Stromal cell of bone marrow (primary cell): ENCODE measurements at places on chromosomes 4 and X.

DNA sequence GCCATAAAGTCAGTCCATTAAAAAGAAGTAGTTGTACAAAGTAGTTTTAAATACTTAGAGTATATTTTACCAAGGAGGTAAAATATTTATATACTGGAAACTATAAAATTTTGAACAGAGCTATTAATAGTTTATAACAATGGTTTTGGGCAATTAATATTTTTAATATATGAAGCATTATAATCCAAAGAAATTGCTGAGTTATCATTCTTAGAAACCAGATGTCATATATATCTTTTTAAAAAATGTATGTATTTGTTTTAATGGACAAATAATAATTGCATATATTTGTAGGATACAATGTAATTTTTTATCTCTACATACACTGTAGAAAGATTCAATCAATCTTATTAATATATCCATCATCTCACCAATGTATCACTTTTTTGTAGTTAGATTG, 207.8 kb downstream of the CXXC4 start:
- no peak for DNase-seq

- no peak for DNase-seq
Observed at GRCh38 chrX:150768132-150768485, 74.9 kb downstream of the MTMR1 start.

- peak; percentile 2 for DNase-seq
Observed at GRCh38 chrX:56281789-56282188, 49.6 kb downstream of the KLF8 start.

DNA sequence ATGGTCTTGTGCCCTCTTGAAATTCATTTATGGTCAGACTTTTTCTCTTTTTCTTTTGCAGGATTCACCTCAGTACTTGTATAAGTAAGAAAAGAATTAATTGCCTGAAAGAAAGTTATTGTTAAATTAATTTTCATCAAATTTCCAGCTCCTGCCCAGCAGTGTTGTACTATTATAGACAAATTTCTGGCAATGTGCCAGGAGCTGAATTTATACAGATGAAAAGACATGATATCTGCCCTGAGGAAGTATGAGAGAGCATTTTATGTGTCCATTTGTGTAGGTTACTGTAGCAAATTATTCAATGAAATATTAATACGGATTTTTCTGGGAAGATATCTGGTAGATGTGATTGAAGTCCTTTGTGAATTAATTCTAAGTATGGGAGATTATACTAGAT, 2371.5 kb upstream of the TENM3 start:
- no peak for DNase-seq

GRCh38 chr4:27117453-27117852, 256.8 kb downstream of the STIM2 start:
- DNase-seq = no peak

- DNase-seq = no peak
Observed at GRCh38 chr4:113579360-113579759, 182.2 kb downstream of the CAMK2D start.

GRCh38 chr4:75069493-75070074, 136.7 kb downstream of the PARM1 start:
- DNase-seq = no peak

- DNase-seq = no peak
Observed at GRCh38 chr4:123659730-123660129, 263.1 kb downstream of the SPRY1 start.

DNA sequence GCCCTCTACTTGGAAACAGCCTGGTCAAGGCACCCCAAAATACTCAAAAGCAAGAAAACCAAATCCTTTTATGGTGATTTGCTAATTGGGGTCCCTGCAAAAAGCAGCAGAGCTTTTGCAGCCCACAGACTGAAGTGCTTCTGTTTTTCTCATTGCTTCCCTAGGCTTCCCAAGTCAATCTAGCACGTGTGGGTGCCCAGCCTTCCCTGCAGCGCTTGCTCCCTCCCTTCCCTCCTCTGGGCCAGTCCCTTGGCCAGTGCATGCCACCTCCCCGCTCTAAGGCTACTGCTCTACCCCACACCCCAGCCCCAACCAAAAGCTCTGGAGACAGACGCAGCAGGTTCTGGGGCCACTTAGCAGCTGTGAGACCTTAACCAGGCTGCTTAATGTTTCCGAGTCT, 53.6 kb downstream of the ANAPC4 start:
- no peak for DNase-seq

DNA sequence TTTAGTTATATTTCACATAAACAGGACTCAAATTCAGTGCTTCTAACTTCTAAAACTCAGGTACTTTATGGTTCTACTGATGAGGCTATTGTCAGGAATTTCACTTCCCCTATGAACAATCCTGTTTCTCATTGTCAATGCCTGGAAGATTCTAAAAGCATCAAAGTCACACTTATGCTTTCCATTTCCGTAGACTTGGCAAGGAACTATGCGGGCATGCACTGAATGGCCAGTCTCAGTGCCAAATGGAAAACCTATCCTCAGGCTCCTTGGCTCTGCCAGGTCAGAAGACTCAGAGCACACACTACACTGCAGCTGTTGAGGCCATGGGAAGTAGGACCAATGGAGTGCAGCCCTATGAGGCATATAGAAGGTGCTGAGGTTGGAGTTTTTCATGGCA, 97.0 kb upstream of the PTPN13 start:
- no peak for DNase-seq

DNA sequence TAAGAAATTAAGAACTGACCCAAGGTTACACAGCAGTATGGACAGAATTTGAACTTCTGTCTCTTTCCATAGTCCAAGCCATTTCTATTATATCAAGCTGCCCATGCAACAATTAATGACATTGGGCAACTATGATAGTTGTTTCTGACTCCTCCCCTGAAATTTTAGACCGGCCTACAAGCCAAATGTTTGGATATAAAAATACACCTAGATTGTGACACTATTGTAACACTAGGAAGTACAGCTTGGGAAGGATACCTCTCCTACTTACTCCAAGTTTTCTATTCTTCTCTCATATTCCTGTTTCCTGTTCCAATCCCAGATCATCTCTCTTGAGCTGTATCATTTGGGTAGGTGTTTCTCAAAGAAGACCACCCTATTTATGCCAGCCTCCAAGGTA, 43.5 kb downstream of the RCHY1 start:
- DNase-seq = no peak

GRCh38 chr4:107825072-107825824, 516 bp downstream of the SGMS2 start:
- no peak for DNase-seq

- no peak for DNase-seq
Observed at GRCh38 chrX:31423609-31424189, 351.9 kb upstream of the FTHL17 start.

DNA sequence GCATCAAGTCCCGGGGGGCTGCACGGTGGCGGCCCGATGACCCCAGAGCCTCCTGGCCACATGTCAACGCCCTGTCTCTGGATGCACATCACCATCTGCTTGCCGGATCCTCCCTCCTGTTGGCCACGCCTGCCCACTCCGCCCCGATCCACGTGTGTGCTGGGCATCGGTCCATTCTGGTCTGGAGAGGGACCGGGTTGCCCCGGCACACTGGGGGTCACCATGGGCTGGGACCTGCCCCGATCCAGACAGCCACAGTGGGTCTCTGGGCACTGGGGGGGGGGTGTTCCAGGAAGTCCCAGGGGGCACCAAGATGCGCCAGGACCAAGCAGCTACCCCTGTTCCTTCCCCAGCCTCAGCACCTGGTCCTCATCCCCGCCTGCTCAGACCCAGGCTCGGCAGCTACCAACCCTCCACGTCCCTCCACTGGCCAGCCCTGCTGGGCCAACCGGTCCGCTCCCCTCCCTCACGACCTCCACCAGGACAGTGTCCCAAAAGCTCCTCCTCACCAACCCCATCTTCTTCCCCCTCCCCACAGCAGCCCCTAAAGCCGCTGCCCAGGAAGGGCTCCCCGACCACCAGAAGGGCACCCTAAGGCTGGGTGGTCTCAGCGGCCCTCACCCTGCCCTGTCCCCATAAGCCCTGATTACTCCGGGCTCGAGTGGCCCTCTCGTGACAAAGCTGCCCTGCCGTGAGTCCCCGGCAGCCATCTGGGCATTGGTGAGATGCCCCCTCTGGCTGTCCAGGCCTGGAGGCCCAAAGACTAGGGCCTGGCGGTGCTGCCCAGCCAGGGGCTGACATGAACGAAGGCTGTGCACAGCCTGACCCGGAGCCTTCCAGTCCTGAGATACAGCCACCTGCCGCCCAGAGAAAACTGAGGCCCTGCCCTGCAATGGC, 4.6 kb downstream of the CTBP1 start:
- no peak for DNase-seq

DNA sequence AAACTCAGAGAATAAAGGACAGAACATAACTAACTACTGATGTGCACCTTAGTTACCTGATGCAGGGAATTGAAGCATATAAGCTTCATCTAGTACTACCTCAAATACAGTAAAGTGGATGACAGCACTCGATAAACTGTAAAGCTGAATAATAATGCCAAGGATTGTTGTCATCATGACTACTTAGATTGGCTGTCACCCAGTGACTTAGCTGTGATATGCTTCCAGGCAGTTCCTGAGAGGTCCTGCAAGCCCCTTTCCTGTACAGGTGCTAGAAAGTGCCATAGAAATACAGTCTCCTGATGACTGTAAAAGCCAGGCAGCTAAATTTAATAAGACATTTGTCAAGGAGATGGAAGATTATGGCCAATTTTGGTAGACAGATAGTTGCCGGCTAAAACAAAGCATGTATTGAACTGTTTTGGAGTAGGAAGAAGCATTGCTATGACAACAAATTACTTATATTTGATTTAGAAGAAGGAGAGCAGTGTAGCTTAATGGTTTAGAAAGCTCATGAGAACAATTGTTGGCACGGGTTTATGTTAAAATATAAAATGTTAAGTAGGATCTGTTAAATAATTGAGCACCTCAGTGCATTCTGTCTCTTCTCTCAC, 29.7 kb downstream of the TMEM164 start:
- DNase-seq = no peak

DNA sequence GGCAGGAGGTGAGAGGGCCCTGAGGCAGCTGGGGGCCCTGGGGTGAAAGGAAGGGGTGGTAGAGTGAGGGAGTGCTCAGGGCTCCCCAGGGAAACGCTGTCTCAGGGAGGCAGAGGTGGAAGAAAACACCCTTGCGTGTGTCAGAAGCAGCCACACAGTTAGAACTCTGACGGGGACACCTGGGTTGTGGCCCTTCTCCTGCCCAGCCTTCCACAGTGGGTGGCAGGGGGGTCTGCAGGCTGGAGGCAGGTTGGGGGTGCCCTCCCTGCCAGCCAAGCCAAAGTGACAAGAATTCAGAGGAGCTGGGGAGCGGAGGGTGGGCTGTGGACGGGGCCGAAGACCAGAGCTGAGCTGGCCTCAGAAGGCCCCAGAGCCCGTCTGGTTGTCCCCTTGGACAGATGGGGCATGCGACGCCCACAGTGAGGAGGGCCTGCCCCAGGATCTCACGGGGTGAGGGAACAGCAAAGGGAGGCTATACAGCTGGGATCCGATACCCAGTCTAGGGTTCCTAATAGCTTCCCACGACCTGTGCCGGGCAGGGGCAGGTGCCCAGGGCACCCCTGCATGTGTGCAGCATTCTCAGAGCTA, 105.2 kb upstream of the ADRA2C start:
- DNase-seq = no peak

DNA sequence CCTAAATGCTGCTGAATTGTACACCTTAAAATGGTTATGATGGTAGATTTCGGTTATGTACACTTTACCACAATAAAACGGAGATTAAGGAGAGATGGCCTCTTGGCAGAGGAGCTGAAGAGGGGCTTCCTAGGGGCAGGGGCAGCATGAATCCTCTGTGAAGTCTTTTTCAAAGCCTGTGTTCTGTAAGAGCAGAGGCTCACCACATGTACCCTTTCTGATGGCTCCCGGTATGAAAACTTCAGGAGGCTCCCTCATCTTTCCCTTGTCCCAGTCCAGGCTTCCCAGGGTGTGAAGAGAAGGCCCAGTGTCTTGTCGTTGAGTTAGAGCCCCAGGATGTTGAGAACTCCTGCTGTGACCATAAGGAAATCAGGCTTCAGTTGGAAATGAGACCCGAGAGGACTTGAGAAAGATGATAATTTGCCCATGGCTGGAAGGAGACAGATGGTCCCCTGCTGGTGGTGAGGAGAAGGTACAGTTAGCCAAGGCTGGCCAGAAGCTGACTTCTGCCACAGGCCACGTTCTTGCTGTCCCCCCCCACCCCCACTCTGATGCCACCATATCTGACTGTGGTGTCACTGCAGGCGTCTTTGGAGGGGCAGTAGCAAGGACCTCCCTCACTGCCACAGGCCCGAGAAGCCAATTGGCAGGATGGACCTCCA, 31.8 kb upstream of the MTM1 start:
- DNase-seq = no peak

- DNase-seq = no peak
Observed at GRCh38 chr4:45317739-45318138, 591.4 kb upstream of the GNPDA2 start.

DNA sequence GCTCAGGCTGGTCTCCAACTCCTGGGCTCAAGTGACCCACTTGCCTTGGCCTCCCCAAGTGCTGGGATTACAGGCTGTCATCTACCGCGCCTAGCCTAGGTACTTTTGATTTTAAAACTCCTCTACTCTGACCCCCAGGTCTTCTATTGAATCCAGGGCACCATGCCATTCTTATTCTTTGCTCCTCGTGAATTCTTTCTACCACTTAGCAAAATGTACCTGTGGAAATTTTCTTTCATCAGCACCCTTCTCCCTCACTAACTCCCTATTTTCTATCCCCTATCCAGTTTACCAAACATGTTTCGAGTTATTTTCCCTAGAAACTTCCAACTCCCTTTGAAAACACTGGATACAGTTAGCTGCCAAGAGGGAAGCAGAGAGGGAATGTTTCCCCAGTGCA, 60.0 kb upstream of the RAPGEF2 start:
- DNase-seq = no peak

DNA sequence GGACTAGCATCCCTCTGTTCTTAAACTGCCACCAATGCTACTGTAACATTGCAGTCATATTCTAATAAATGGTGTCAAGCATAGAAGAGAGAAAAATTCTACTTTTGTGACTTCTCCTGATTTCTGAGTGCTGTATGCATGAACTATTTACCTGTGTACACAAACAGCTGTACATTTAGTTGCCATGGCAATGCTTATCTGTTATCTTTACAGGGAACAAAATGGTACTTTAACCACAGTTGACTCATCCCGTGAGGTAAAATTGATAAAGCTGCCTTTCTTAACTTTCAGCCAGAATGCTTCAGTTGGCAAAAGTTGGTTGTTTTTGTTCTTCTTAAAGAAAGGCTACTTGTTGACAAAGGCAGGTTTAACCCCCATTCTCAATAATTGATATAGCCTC, 587.5 kb upstream of the MAGEB2 start:
- no peak for DNase-seq

DNA sequence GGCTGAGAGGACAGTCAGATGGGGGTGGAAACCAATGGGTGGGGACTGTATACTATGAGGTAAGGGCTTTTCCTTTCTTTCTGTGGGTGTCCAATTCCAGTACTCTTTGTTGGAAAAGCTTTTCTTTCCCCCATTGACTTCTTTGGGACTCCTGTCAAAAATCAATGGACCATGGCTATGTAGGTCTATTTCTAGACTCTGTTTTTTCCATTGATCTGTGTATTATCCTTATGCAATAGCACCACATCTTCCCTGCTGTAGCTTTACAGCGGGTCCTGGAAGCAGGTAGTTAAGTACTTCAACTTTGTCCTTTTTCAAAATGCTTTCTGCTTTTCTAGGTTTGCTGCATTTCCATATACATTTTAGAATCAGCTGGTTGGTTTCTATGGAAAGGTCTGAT, 11.8 kb upstream of the CPLX1 start:
- DNase-seq = no peak
